ENCODE measurements at places on chromosomes 5 and 9. TPM values are rescaled to one million over a fixed set of nuclear protein-coding genes. Genes with fewer than 3 reads are reported as not detected.

DNA sequence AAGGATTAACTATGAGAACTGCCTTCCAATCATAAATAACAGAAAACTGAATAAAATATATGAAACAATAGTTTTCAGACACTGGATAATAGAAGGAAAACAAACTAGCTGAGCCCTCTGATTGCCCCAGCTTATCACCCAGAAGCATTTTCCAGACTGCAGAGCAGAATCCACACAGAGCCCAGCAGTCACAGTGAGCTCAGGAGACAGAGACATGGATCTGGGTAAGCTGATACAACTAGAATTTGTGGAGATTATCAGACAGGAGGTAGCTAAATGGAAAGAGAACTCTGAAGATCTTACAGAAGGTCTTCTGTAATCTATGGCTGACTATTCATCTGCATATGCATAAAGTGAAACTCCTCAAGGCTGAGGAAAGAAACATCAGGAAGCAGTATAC, 128.8 kb downstream of the NR2F1-AS1 start:
- no peak overlapping the region for H3K4me3 ChIP-seq
- DNase-seq = no peak
- no peaks in the 10 kb centered on the region for H3K27me3 ChIP-seq

DNA sequence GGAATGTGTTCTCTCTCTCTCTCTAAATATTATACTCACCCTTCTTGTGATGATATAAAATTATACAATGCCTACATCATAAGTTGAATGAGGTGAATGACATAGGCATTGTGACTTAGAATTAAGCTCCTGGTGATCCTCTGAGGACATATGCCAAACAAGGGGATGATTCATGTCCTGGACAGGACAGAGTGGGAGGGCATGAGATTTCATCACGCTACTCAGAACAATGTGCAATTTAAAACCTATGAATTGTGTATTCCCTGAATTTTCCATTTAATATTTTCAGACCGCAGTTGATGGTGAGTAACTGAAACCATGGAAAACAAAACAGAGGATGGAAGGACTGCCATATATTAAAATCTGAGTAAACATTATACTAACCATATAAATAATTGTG, 782.2 kb upstream of the NUDT12 start:
- no peaks in the 10 kb centered on the region for H3K27me3 ChIP-seq
- DNase-seq = no peak
- no peaks in the 10 kb centered on the region for H3K4me1 ChIP-seq
- H3K27ac ChIP-seq = no peak overlapping the region
- no peak overlapping the region for H3K4me3 ChIP-seq

DNA sequence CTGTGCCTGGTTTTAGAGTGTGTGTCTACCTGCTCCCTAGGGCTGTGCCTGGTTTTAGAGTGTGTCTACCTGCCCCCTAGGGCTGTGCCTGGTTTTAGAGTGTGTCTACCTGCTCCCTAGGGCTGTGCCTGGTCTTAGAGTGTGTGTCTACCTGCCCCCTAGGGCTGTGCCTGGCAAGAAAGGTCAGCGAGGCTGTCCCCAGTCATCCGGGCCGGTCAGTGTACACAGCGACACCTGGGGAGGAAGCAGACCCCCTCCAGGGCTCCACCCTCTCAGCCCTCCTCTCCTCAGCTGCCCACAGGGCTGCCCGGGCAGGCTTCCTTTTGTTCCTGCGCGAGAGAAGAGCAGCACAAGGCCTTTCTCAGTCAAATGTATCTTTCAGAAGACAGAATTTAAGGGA, 4.1 kb downstream of the NRARP start:
- peaks cover 48% of the 10 kb centered on the region for H3K4me1 ChIP-seq
- no peak overlapping the region for H3K4me3 ChIP-seq
- no peak for DNase-seq
- H3K27me3 ChIP-seq = peaks cover 8% of the 10 kb centered on the region

DNA sequence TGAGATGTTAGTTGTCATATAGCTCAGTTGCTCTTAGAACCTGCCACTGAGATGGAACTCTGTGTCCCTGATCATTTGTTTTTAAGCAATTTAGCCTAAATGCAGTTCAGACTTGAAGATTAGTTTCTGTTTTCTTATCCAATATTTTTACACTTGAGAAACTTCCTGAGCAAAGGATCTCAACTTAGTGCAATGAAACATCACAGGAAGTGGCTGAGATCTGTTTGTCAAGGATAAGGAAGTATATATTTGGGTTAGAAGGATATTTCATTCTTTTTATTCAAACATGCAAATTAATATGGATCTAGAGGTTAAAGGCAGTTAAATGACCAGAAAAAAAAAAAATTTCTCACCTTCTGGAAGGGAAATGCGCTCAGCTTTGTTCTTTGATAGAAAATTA, 19.7 kb upstream of the F2R start:
- no peaks in the 10 kb centered on the region for H3K36me3 ChIP-seq
- H3K27me3 ChIP-seq = no peaks in the 10 kb centered on the region
- H3K4me1 ChIP-seq = no peaks in the 10 kb centered on the region
- no peak overlapping the region for H3K27ac ChIP-seq
- no peak overlapping the region for H3K4me3 ChIP-seq

GRCh38 chr5:6328173-6328572, 50.2 kb downstream of the MED10 start:
- H3K4me3 ChIP-seq = no peak overlapping the region
- no peaks in the 10 kb centered on the region for H3K27me3 ChIP-seq
- no peaks in the 10 kb centered on the region for H3K4me1 ChIP-seq
- no peak overlapping the region for H3K27ac ChIP-seq
- no peak for DNase-seq
- H3K36me3 ChIP-seq = no peaks in the 10 kb centered on the region

DNA sequence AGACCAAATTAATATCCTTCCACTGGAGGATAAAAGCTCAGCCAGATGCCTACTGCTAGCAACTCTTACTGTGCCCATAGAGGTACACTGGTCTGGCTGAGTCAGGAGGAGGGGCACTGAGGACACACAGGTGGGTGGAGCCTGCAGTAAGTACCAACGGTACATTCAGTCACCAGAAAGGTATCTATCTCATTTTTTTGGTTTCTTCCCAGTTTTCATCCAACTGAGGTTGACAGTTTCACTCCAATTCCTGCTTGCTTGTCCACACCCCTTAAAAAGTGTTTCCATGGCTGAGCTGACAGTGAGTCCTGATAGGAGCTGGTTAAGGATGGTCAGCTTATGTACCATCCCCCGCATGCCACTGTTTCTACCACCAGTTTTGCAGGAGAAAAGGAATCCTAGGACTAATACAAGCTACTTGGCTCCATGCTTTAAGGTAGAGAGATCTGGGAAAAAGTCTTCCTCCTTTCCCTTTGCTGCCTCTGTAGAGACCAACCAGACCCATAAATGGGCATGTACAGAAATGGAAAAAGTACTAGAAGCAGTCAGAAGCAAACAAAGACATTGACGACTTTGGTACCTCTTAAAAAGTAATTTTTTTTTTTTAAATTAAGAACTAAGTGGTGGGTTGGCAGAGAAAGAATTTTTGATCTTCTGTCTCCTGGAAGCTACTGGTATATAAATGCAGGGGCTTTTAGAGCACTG, 3.2 kb downstream of the ELL2 start:
- peaks cover 60% of the 10 kb centered on the region for H3K4me1 ChIP-seq
- peak overlapping the region; percentile 58 for H3K4me3 ChIP-seq
- H3K27ac ChIP-seq = peak overlapping the region; percentile 99

DNA sequence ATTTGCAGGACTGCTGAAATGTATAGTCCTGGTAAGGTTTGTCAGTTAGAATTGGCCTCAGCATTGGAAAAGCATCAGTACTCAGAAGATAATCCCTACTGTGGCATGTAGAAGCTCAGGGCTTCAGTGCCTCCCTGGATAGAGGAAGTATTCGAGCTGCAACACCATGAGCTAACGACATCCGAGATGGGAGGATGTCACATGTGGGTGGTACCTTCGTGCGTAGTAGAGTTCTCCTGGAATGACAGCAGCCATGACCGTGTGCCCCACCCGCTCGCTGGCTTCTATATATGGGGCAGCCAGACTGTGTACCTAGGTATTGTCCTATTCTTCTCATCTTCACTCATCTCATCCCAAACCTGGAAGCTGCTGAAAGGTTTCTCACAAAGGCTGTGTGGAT, 345.8 kb upstream of the KLF9 start:
- H3K27ac ChIP-seq = no peak overlapping the region
- H3K4me1 ChIP-seq = no peaks in the 10 kb centered on the region
- no peak overlapping the region for H3K4me3 ChIP-seq
- no peaks in the 10 kb centered on the region for H3K36me3 ChIP-seq
- DNase-seq = no peak

DNA sequence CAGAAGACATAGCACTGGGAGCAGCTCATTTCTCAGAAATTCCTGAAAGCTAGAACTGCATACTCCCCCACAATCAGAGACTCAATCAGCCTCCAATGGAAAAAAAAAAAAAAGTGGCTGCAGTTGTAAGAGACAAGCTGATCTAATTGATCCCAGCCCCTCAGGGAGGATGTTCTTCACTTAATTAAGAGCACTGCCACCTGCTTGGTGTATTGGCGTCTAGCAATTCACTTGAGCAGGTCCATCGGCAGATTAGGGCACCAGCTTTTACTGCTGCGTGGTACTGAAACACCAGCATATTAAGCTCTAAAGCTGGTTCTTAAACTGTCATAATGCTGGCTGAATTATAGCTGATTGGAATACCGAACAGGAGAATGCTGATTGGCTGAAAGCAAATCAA, 1890.1 kb upstream of the WWC1 start:
- H3K36me3 ChIP-seq = no peaks in the 10 kb centered on the region
- no peaks in the 10 kb centered on the region for H3K4me1 ChIP-seq
- no peak overlapping the region for H3K4me3 ChIP-seq
- no peak overlapping the region for H3K27ac ChIP-seq
- no peaks in the 10 kb centered on the region for H3K27me3 ChIP-seq
- DNase-seq = no peak

GRCh38 chr5:149345892-149346222, 558 bp downstream of the GRPEL2 start:
- peak overlapping the region; percentile 74 for H3K27ac ChIP-seq
- no peaks in the 10 kb centered on the region for H3K27me3 ChIP-seq
- peak overlapping the region; percentile 76 for H3K4me3 ChIP-seq
- peaks cover 34% of the 10 kb centered on the region for H3K4me1 ChIP-seq
- peaks cover 30% of the 10 kb centered on the region for H3K36me3 ChIP-seq

- no peaks in the 10 kb centered on the region for H3K27me3 ChIP-seq
- no peaks in the 10 kb centered on the region for H3K36me3 ChIP-seq
- DNase-seq = no peak
These were observed 53.5 kb upstream of the MAST4 start for GRCh38 chr5:66542711-66543110.

GRCh38 chr5:160129841-160130240, 10.6 kb upstream of the PWWP2A start:
- no peak overlapping the region for H3K4me3 ChIP-seq
- peaks cover 10% of the 10 kb centered on the region for H3K4me1 ChIP-seq
- no peak for DNase-seq
- no peaks in the 10 kb centered on the region for H3K27me3 ChIP-seq

DNA sequence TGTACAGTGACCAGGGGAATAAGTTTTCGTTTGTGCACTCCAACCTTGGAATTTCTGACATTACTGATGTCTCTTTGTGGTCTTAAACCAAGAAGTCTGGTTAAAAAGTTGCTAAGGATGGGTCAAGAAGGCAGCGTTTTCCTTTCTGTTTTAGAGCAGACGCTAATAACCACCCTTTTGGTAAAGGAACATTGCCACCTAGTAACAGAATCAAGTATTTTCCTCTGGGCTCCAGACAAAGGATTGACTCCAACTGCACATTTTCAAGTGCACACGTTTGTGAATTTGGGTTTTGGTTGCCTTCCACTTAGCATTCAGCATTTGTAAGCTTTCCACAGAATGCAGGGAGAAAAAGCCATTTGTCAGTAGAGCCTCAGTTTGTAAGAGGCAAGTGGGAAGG, 22.2 kb upstream of the CEP78 start:
- no peak for DNase-seq
- H3K27me3 ChIP-seq = no peaks in the 10 kb centered on the region
- H3K36me3 ChIP-seq = no peaks in the 10 kb centered on the region
- no peak overlapping the region for H3K27ac ChIP-seq
- no peaks in the 10 kb centered on the region for H3K4me1 ChIP-seq

GRCh38 chr5:82097-82496, 9.9 kb upstream of the PLEKHG4B start:
- H3K27me3 ChIP-seq = no peaks in the 10 kb centered on the region
- no peaks in the 10 kb centered on the region for H3K36me3 ChIP-seq
- H3K27ac ChIP-seq = no peak overlapping the region
- no peaks in the 10 kb centered on the region for H3K4me1 ChIP-seq

GRCh38 chr9:75891277-75891741, 836 bp downstream of the PCSK5 start:
- peak overlapping the region; percentile 65 for H3K4me3 ChIP-seq
- no peaks in the 10 kb centered on the region for H3K36me3 ChIP-seq
- no peak for DNase-seq
- H3K27me3 ChIP-seq = no peaks in the 10 kb centered on the region
- H3K27ac ChIP-seq = peak overlapping the region; percentile 88

GRCh38 chr9:75000835-75001234, 27.3 kb downstream of the CARNMT1 start:
- DNase-seq = no peak
- H3K4me3 ChIP-seq = no peak overlapping the region
- H3K36me3 ChIP-seq = no peaks in the 10 kb centered on the region
- no peaks in the 10 kb centered on the region for H3K27me3 ChIP-seq
- no peak overlapping the region for H3K27ac ChIP-seq

DNA sequence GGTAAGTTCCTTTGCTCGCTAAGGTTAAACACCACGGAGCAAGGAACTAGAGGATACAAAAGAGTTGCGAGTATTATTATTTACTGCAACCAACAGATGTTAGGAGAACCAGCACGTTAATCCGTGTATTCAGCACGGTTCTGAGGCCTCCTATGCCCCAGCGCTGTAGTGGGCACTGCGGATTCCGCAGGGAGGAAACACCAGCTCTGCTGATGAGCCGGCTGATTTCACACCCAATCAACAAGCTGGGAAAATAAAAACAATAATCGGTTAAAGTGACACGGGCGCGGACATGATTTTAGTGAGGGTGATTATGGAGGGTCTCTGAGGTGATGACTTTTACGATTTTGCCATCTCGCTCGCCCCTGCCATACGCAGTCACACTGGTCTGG, 702 bp upstream of the PRELID2 start:
- peak overlapping the region; percentile 68 for H3K4me3 ChIP-seq
- no peaks in the 10 kb centered on the region for H3K27me3 ChIP-seq
- no peaks in the 10 kb centered on the region for H3K36me3 ChIP-seq
- no peak for DNase-seq
- peak overlapping the region; percentile 63 for H3K27ac ChIP-seq

- no peak overlapping the region for H3K4me3 ChIP-seq
- DNase-seq = no peak
- no peaks in the 10 kb centered on the region for H3K36me3 ChIP-seq
- H3K27ac ChIP-seq = no peak overlapping the region
- H3K27me3 ChIP-seq = no peaks in the 10 kb centered on the region
These were observed 27.7 kb upstream of the PAX5 start for GRCh38 chr9:37061768-37062167.

- no peak overlapping the region for H3K27ac ChIP-seq
- no peak for DNase-seq
- peaks cover 28% of the 10 kb centered on the region for H3K4me1 ChIP-seq
- no peaks in the 10 kb centered on the region for H3K27me3 ChIP-seq
- H3K4me3 ChIP-seq = no peak overlapping the region
These were observed 7.0 kb downstream of the PDLIM7 start for GRCh38 chr5:177490311-177490991.

- H3K4me3 ChIP-seq = no peak overlapping the region
- H3K27me3 ChIP-seq = no peaks in the 10 kb centered on the region
- no peaks in the 10 kb centered on the region for H3K4me1 ChIP-seq
- H3K27ac ChIP-seq = no peak overlapping the region
These were observed 6.6 kb upstream of the IFNB1 start for GRCh38 chr9:21084242-21084850.

CCL21 gene
- total RNA-seq = 174 TPM

NFIB gene
- total RNA-seq = 73.4 TPM

FAM169A gene
- total RNA-seq = 0.98 TPM

GBGT1 gene
- 27.0 TPM for total RNA-seq

HACD4 gene
- 3.2 TPM for total RNA-seq

EMB gene
- 10.1 TPM for total RNA-seq

GADD45G gene
- 16.2 TPM for total RNA-seq

DOCK8 gene
- 18.4 TPM for total RNA-seq

WWC1 gene
- total RNA-seq = 18.7 TPM

FGF18 gene
- 1.7 TPM for total RNA-seq

Data from vagina (tissue), 2 donors.